ENCODE measurements at places on chromosomes 6 and 20. TPM values are rescaled to one million over a fixed set of nuclear protein-coding genes. Genes with fewer than 3 reads are reported as not detected.

GRCh38 chr6:30560930-30561329, 3.8 kb downstream of the PRR3 start:
- peaks cover 16% of the 10 kb centered on the region for H3K36me3 ChIP-seq
- no peak for DNase-seq
- H3K27me3 ChIP-seq = no peaks in the 10 kb centered on the region

KCNK16 gene
- not detected for total RNA-seq

DNA sequence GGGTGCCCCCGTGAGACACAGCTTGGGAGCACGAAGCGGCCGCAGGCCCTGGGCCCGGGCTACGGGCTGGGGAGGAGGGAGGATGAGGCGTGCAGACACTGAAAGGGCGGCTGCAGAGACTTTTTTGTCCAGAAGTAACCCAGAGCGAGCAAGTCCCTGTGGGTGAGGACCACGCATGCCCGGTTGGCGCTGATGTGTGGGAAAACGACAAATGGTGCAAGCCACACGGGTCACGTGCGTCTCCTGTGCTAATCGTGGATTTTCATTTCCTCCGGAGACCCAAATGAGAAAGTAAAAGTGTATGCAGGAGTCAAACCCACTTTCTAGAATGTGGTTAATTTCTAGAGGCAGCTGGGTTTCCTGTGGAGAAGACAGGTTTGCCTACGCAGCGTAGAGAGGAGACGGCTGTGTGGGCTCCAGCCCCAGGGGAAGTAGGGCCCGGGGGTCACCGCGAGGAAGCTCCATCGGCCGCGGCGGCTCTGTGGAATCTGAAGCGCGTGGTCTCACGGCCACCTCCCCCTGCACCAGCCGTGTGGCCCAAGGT, 19.0 kb downstream of the DLL1 start:
- H3K36me3 ChIP-seq = no peaks in the 10 kb centered on the region
- H3K4me3 ChIP-seq = no peak overlapping the region
- no peaks in the 10 kb centered on the region for H3K27me3 ChIP-seq
- H3K27ac ChIP-seq = no peak overlapping the region
- DNase-seq = no peak
- no peaks in the 10 kb centered on the region for H3K4me1 ChIP-seq

DNA sequence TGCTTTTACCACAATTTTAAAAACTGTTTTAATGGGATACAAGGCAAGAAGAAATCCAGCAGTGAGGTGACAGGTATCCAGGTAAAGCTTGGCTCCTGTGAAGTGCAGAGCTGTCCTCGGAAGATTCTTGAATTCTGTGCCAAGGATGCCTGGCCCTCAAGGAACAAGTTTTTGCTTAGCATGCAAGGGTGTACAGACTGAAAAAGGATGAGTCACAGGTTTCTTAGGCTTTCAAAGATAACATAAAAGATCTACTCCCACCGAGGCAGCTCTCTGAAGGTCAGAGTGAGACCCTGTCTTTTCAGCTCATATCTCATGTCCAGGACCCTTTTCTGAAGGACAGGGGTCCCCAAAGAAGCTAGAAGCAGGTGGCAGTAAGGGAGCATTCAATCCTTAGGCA, 83.3 kb downstream of the CHD6 start:
- no peaks in the 10 kb centered on the region for H3K27me3 ChIP-seq
- no peaks in the 10 kb centered on the region for H3K36me3 ChIP-seq
- no peaks in the 10 kb centered on the region for H3K4me1 ChIP-seq
- no peak overlapping the region for H3K4me3 ChIP-seq
- H3K27ac ChIP-seq = no peak overlapping the region

- H3K27ac ChIP-seq = no peak overlapping the region
- peaks cover 53% of the 10 kb centered on the region for H3K27me3 ChIP-seq
- no peaks in the 10 kb centered on the region for H3K36me3 ChIP-seq
- no peak overlapping the region for H3K4me3 ChIP-seq
These were observed 132.6 kb upstream of the CST7 start for GRCh38 chr20:24816431-24816830.

DNA sequence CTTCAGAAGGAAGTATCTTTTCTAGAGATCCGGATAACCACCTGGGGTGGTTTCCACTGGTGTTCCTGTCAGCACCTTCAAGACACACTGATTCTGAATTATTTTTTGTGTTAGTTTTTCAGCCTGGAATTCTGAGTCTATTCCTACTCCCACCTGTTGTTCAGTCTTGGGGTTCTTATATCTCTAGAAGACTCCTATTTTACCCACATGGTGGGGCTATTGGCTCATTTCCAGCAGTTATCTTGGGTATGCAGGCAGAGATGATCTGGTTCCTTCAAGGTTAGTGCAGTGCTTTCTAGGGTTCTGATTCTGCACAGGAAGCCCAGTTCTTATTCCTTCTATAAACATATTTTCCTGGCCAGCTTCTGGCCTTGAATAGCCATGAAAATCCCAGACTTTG, 175.6 kb upstream of the PDE7B start:
- H3K4me3 ChIP-seq = no peak overlapping the region
- no peaks in the 10 kb centered on the region for H3K4me1 ChIP-seq
- H3K27ac ChIP-seq = no peak overlapping the region
- H3K27me3 ChIP-seq = no peaks in the 10 kb centered on the region

DNA sequence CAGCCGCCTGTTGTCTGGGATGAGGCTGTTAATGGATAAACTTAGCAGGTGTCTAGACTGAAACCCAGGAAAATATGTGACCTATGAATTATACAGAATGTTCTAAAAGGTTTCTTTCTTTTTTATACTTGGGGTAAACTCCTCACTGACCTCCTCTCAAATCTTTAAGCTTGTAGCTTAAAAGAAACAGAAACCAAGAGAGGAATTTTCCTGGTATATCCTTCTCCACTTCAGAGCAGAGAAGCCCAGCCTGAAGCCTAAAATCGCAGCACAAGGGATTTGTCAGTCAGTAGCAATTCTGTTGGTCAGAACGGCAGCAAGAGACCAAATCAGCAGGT, 99.4 kb upstream of the RIPOR2 start:
- H3K4me1 ChIP-seq = no peaks in the 10 kb centered on the region
- H3K27me3 ChIP-seq = no peaks in the 10 kb centered on the region
- no peaks in the 10 kb centered on the region for H3K36me3 ChIP-seq
- no peak overlapping the region for H3K4me3 ChIP-seq

DNA sequence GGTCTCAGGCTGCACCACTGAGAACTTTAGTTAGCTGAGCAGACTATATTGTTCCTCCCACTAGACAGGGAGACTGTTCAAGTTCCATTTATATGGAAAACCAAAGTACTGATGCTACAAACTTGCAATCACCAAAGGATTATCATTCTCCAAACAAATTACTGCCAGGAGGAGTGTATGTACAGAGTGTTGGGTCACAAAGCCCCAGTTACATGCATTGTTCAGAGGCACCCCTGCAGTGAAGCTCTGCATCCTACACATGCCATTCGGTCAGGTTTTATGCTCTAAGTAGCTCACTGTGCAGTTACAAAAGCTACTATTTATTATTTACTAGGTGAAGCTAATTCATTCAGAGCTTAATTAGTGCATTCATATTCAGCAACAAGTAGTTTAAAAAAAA, 75.8 kb downstream of the SMLR1 start:
- no peak overlapping the region for H3K4me3 ChIP-seq
- no peaks in the 10 kb centered on the region for H3K27me3 ChIP-seq
- no peaks in the 10 kb centered on the region for H3K36me3 ChIP-seq
- DNase-seq = no peak
- no peak overlapping the region for H3K27ac ChIP-seq
- H3K4me1 ChIP-seq = peaks cover 12% of the 10 kb centered on the region

- peaks cover 13% of the 10 kb centered on the region for H3K4me1 ChIP-seq
- no peak overlapping the region for H3K4me3 ChIP-seq
- H3K27ac ChIP-seq = no peak overlapping the region
- no peaks in the 10 kb centered on the region for H3K27me3 ChIP-seq
- H3K36me3 ChIP-seq = no peaks in the 10 kb centered on the region
These were observed 51.1 kb downstream of the ENPP1 start for GRCh38 chr6:131858765-131859415.

GRCh38 chr6:69825904-69826303, 29.1 kb upstream of the LMBRD1 start:
- no peaks in the 10 kb centered on the region for H3K36me3 ChIP-seq
- no peaks in the 10 kb centered on the region for H3K27me3 ChIP-seq
- no peaks in the 10 kb centered on the region for H3K4me1 ChIP-seq
- H3K4me3 ChIP-seq = no peak overlapping the region
- DNase-seq = no peak
- no peak overlapping the region for H3K27ac ChIP-seq

GRCh38 chr6:111852725-111853124, 20.5 kb downstream of the FYN start:
- H3K27ac ChIP-seq = no peak overlapping the region
- DNase-seq = no peak
- no peaks in the 10 kb centered on the region for H3K4me1 ChIP-seq
- H3K27me3 ChIP-seq = 0 out of 2 replicates have a peak, but pooled peaks cover 5% of the 10 kb centered on the region
- no peaks in the 10 kb centered on the region for H3K36me3 ChIP-seq

- H3K4me3 ChIP-seq = peak overlapping the region; percentile 68
- H3K36me3 ChIP-seq = no peaks in the 10 kb centered on the region
- H3K4me1 ChIP-seq = peaks cover 13% of the 10 kb centered on the region
- DNase-seq = no peak
- H3K27ac ChIP-seq = no peak overlapping the region
These were observed 735 bp upstream of the SLC23A2 start for GRCh38 chr20:5002077-5002413.

DNA sequence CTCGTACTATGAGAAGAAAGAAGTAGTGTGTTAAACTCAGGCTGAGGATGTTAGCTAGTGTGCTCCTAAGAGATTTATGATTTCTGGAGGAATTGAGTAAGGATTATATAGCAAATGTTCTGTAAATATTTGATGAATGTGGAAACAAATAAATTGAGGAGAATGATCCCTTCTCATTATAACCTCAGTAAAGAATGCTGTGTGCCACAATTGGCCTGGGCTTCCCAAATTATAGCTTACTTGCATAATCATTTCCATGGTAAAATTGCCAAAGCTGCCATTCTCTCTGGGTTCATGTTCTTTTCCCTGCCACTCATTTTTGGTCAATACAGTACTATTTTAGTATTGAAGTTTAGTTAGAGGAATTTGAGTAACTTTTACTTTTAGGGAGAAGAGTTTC, 128.5 kb downstream of the FLRT3 start:
- no peaks in the 10 kb centered on the region for H3K36me3 ChIP-seq
- no peak overlapping the region for H3K4me3 ChIP-seq
- H3K4me1 ChIP-seq = no peaks in the 10 kb centered on the region
- H3K27ac ChIP-seq = no peak overlapping the region
- no peaks in the 10 kb centered on the region for H3K27me3 ChIP-seq
- no peak for DNase-seq

ARMH2 gene
- not detected for total RNA-seq

DNA sequence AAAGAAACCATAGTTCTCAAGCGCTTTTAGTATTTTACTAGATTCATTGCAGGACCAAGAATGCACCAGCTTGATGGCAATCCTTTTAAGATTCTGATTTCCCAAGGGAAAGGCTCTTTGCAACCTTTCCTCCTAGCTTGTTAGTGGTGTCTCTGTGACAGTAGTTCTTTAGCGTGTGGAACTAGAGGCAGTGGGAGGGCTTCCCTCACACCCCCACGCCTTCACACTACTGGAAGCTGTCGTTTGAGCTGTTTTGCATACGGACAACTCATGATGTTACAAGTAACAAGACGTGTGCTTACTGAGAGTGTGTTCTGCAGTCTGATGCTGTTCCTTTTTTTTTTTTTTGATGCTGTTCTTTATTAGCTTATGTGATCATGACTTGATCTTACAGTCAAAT, 34.1 kb downstream of the EYA4 start:
- H3K4me1 ChIP-seq = no peaks in the 10 kb centered on the region
- H3K4me3 ChIP-seq = no peak overlapping the region
- no peaks in the 10 kb centered on the region for H3K27me3 ChIP-seq
- DNase-seq = no peak
- H3K27ac ChIP-seq = no peak overlapping the region

- H3K27ac ChIP-seq = no peak overlapping the region
- no peaks in the 10 kb centered on the region for H3K27me3 ChIP-seq
- H3K36me3 ChIP-seq = no peaks in the 10 kb centered on the region
- DNase-seq = no peak
- H3K4me3 ChIP-seq = no peak overlapping the region
These were observed 89.4 kb upstream of the AFDN start for GRCh38 chr6:167737205-167737830.

- no peaks in the 10 kb centered on the region for H3K36me3 ChIP-seq
- no peak overlapping the region for H3K27ac ChIP-seq
- H3K4me1 ChIP-seq = 0 out of 2 replicates have a peak, but pooled peaks cover 4% of the 10 kb centered on the region
- no peaks in the 10 kb centered on the region for H3K27me3 ChIP-seq
These were observed 83.3 kb upstream of the TGM3 start for GRCh38 chr20:2212456-2213015.

GRCh38 chr6:87421576-87421975, 13.8 kb downstream of the CFAP206 start:
- H3K4me3 ChIP-seq = no peak overlapping the region
- H3K27ac ChIP-seq = no peak overlapping the region
- H3K4me1 ChIP-seq = no peaks in the 10 kb centered on the region
- H3K36me3 ChIP-seq = no peaks in the 10 kb centered on the region
- no peaks in the 10 kb centered on the region for H3K27me3 ChIP-seq
- no peak for DNase-seq
